ENCODE measurements at places on chromosomes 7 and 10.

- no peak for DNase-seq
These were observed 74.2 kb upstream of the EEPD1 start for GRCh38 chr7:36078816-36079360.

DNA sequence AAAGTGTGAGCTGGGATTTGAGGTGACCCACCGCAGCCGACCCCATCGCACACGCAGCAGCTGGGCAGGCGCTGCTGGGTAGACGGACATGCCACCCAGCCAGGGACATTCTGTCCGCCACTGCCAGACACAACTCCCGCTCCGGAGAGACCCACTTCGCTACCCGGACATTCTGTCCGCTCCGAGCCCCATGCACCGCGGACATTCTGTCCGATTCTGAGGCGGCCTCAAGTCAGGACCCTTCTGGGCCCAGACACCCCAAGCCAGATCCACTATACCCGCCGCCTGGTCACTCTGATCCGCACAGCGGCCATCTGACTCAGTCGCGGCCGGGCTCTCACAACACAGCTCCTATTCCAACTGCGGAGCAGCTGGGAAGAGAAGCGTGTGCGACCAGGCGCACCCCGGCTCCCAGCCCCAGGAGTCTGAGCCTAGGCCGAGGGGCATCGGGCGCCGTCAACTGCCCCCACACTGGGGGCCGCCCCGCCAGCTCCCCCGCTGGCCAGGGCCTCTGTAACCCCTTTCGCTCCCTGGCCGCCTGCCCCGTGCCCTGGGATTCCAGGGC is 763 bp downstream of the PITX3 start:
- no peak for DNase-seq

GRCh38 chr10:106740-107139 is 28.5 kb upstream of the ZMYND11 start:
- no peak for DNase-seq

DNA sequence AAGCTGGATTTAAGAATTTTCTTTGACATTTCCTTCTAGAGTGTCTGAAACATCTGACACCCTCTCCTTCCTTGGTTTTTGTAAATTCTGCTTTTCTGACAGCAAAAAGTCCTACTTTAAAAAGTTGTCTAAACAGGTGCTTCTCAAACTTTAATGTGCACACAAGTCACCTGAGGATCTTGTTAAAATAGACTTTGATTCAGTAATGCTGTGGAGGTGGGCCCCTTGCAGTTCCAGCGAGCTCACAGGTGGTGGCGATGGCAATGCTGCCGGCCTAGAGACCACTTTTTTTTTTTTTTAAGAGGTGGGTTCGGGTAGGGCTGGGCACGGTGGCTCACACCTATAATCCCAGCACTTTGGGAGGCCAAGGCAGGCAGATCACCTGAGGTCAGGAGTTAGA is 77.1 kb downstream of the ABCC2 start:
- DNase-seq = no peak

DNA sequence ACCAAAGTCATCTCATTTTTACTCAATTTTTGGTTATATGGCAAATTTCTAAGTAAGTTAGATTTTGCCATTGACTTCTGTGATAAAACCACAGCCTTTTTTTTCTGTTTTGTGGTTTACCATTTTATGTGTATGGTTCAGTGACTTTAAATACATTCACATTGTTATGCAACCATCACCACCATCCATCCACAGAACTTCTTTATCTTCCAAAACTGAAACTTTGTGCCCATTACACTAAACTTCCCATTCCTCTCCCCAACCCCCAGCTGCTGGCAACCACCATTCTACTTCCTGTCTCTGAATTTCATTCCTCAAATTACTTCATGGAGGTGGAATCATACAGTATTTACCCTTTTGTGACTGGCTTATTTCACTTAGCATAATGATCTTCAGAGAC is 280.4 kb upstream of the TCERG1L start:
- no peak for DNase-seq

GRCh38 chr7:96624954-96625353 is 84.7 kb downstream of the SEM1 start:
- DNase-seq = no peak
